ENCODE measurements at places on chromosomes 11 and 22.

GRCh38 chr22:26845021-26845743 is 187.8 kb downstream of the MIAT start:
- no peak for DNase-seq

- no peak for DNase-seq
These were observed 6.4 kb upstream of the UBASH3B start for GRCh38 chr11:122649116-122649515.

DNA sequence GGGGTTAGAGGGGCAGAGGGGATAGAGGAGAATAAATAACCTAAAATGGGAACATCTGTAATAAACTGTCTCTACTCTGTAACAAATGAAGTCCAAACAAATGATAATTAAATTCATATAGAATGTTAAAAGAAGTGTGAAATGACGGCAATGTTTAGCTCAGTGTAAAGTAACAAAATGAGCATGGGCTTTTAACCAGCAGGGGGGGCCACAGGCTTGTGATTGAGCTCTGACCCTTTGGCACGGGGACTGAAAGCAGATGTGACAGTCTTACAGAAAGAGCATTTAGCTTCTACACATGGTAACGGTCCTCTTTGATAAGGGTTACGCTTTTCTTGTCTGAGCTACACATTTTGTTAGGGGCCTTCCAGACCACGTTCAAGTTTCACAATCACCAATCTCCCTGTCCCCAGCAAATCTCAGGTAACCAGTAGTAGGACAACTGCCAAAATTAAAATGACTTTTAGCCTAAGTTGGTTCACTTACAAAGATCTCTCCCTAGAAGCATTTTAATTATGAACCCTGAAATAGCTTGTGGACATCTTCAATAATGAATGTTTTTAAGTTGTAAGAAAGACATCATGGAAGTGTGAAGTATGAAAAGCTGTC is 262.5 kb downstream of the DCDC1 start:
- peak; percentile 38 for DNase-seq

- DNase-seq, result no peak
These were observed 56.7 kb downstream of the BTG4 start for GRCh38 chr11:111455291-111456085.

- DNase-seq, result no peak
These were observed 205.0 kb upstream of the E2F8 start for GRCh38 chr11:19445771-19446170.

DNA sequence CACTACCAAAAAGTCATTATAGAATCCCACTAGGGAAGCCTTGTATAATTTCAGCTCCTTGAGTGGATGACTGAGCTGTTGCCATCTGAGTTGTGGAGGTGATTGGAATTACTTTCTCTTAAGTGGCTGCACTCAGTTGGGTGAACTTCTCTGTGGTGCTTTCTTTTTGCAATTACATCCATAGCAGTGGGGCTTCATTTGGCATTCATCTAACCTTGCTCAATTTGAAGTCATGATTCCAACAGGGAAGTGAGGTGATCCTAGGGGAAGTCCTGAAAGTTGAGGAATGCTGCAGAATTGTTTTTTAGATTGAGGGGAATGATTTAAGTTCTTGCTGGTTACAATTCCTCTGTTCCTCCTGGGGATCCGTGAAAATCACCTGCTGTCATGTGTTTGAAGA is 39.6 kb downstream of the ARHGAP42 start:
- no peak for DNase-seq

DNA sequence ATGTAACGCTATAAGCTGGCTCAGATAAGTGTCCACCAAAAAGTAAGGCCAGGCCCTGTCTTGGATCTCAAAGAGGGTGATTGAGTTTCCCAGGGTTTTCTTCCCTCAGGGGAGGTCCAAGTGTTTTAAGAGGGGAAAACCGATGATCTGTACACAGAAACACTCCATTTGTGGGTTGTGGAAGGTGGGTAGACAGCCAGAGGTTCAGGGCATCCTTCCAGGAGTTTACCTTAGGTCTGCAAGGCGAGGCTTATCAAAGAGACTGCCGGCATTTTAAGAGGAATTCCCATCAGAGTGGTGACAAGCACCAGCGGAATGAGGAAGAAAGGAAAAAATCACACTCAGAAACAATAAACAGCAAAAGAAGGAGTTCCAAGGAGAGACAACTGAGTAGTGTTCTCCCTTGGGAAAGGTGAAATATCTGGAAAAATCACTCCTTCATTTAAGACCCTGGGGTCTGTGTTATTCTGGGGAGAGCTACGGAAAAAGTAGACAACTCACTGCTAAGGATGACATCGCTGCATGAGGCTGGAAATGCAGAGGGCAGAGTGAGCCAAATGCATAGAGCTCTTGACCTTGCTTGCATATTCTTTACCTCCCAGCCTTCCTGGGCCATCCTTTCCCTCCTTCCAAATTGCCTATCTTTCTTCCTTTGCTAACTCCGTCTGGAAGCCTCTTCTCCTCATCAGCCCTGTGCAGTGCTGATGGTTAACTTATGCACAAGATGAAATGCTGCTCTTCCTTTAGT is 22.1 kb upstream of the MMP7 start:
- DNase-seq, result no peak

- no peak for DNase-seq
These were observed 424.9 kb downstream of the TBC1D22A start for GRCh38 chr22:47187176-47187957.

- no peak for DNase-seq
These were observed 1.1 kb upstream of the CLTCL1 start for GRCh38 chr22:19292458-19293230.

DNA sequence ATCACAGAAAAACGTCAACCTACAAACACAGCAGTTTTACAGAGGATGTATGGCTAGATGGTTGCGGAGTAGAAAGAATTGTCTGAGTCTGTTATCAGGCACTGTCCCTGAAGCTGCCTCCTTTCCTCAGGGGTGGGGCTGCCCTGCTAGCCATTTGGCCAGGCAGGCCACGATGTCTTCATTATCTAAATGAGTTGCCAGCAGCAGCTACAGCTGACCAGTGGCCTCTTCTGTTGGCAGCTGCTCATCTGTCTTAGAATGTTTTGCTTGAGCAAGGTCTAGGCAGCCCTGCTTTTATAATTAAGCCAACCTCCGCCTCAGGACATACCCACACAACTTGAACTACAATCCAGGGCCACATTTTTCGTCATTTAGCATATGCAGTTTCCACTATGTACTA is 17.5 kb downstream of the SLC6A5 start:
- DNase-seq, result no peak

DNA sequence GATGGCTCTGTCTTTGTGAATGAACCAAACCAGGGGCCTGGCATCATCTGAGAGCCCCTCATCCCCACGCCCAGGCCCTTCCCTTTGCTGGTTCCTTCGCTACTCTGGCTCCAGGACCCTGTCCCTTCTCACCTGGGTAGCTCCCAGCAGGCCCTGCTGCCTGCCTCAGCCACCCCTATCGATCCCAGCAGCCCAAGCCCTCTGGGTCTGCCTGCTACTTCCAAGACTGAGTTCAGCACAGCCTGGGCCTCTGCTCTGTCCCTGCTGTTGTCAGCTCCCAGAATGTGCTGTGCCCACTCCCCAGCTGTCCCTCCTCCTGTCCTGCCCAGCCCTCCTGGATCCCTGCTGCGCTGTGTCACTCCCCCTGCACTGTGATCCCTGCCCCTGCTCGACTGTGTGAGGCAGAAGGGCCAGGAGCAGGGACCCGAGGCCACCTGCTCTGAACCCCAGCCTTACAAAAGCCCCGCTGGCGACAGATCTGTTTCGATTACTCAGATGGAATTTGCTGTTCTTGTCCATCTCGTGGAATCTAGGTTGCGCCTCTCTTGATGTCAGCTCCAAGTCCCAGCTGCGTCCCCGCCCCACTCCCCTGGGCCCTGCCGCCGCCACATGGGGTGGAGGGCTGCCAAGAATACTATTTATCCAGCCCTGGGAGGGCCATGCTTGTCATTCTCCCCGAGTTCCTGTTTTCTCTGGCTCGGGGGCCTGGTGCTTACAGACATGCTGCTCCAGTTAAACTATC is 13.0 kb downstream of the MRPL21 start:
- DNase-seq, result peak; percentile 28

- DNase-seq, result no peak
These were observed 4.7 kb upstream of the TMPRSS13 start for GRCh38 chr11:117933930-117934329.

- DNase-seq, result no peak
These were observed 30.2 kb upstream of the EP300 start for GRCh38 chr22:41062146-41062545.
